Globus pallidus (tissue), 1 donor: ENCODE measurements at places on chromosomes 2 and 18.

DNA sequence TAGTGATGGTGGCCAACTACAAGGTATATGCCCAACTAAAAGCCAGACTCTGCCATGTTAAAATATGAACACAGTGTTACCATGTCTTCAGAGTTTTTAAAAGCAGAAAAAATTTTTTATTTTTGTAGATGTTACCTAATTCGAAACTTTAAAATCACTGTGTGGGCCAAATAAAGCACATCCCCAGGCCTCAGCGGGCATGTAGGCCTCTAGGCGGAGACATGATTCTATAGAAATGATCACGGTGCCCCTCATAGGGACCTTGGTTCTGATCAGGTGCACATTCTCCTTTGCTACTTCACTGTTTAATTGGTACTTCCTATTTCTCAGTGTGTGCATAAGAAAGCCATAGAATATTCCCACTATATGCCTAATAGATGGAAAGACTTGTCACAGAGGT is 349.2 kb downstream of the XIRP2 start:
- DNase-seq = no peak

- DNase-seq = no peak
These were observed 84.9 kb upstream of the EPB41L3 start for GRCh38 chr18:5628512-5629255.

DNA sequence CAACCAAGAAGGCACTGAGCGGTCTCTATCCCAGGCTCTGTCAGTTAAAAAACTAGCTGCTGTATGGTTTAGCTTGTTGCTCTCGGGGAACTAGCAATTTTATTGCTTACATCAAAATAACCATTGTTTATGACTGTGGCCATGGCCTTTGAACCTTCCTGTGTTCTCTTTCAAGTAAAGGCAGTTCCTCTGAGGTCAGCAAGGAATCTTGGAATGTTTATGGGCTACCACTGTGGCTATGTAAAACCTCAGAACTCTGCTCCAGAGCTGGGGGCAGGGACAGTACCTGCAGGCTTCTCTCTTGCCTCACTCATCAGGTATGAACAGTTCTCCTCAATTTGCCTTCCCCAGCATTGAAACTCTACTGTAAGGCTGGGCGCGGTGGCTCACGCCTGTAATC is 416.0 kb upstream of the NETO1 start:
- DNase-seq = no peak

GRCh38 chr2:3655871-3656761 is 1.9 kb upstream of the ALLC start:
- no peak for DNase-seq
